ENCODE measurements at places on chromosomes 1 and 21. TPM values are rescaled to one million over a fixed set of nuclear protein-coding genes. Genes with fewer than 3 reads are reported as not detected.

The CLCNKA gene
- total RNA-seq: not detected

The OVAAL gene
- total RNA-seq: not detected

- no peak overlapping the region for H3K4me3 ChIP-seq
- H3K36me3 ChIP-seq: no peaks in the 10 kb centered on the region
- peaks cover 9% of the 10 kb centered on the region for H3K27me3 ChIP-seq
- H3K4me1 ChIP-seq: no peaks in the 10 kb centered on the region
These were observed 8.8 kb upstream of the FABP3 start for GRCh38 chr1:31381394-31382294.

DNA sequence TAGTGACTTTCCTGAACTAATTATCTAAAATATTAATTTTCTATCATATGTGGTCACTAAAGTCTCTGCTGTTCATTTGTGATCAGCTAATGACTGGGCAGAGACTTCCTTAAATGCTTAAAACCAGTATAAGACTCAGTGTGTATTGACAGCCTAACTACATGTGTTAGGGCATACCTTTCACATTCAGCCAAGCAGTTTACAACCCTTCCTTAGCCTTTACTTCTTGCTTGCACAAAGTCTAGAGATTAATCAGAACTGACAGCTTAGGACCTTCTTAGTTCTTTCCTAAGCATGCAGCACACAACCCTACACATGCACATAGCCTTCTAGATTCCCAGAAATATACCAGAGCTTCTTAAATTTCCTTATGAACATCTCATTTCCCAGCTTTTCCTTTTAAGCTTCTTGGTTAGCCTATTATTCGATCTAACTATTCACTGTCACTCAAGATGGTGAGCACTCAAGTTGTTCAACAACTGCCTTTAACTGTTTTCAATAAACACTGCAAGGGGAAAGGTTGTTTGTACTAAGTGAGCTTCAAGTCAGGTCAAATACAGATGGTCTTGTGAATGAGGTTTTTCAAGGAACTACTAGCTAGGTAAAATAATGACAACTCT lies 13.4 kb downstream of the EYA3 start:
- no peak overlapping the region for H3K27ac ChIP-seq
- no peak for DNase-seq
- no peaks in the 10 kb centered on the region for H3K27me3 ChIP-seq
- H3K4me1 ChIP-seq: peaks cover 13% of the 10 kb centered on the region
- H3K4me3 ChIP-seq: no peak overlapping the region

DNA sequence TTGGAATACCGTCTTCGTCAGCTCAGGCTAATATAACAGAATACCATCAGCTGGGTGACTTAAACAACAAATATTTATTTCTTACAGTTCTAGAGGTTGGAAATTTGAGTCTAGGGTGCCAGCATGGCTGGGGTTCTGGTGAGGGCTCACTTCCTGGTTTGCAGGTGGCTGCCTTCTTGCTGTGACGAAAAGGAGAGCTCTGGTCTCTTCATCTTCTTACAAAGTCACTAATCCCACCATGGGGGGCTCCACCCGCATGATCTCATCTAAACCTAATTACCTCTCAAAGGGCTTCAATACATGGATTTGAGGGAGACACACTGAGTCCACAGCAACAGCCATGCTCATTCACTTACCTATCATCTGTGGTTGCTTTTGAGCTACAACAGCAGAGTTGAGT lies 78.3 kb downstream of the PSMG1 start:
- no peak for DNase-seq
- H3K4me3 ChIP-seq: no peak overlapping the region
- peaks cover 4% of the 10 kb centered on the region for H3K4me1 ChIP-seq
- H3K27ac ChIP-seq: peak overlapping the region; percentile 60
- H3K36me3 ChIP-seq: no peaks in the 10 kb centered on the region

The SLC5A9 gene
- 4.7 TPM for total RNA-seq

DNA sequence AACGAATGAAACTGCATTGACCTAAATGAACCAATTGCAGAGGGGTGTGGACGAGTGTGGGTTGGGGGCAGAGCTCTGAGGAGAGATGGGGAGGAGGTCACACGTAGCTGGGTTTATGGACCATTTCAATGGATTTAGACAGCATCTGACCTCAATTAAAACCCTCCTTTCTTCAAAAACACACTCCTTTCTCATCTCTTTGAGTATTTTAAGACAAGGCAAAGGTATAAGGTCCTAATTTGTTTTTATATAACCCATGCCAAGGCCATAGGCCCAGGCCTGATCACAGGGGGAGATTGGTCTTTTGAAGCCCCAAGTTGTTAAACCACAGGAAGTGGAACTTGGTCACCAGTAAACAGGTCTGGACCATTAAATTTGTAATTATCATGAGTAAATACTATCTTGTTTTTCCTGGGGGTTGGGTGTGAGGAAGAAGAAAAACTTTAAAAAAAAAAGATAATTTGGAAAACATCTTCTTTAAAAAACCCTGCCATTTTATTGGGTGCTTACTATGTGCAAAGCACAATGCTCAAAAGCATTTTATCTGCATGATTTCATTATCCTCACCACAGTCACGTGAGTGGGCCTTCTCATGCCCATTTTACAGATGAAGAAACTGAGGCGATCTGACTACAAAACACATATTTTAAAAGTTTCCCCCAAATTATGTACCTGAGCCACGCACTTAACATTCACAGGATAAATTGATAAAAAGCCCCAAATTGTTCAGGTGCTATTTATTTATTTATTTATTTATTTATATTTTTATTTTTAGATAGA lies 8.9 kb upstream of the INAVA start:
- no peak for DNase-seq
- no peak overlapping the region for H3K4me3 ChIP-seq
- peaks cover 13% of the 10 kb centered on the region for H3K27me3 ChIP-seq
- no peaks in the 10 kb centered on the region for H3K36me3 ChIP-seq
- peaks cover 9% of the 10 kb centered on the region for H3K4me1 ChIP-seq

- no peaks in the 10 kb centered on the region for H3K36me3 ChIP-seq
- H3K27me3 ChIP-seq: no peaks in the 10 kb centered on the region
- H3K4me3 ChIP-seq: no peak overlapping the region
- no peaks in the 10 kb centered on the region for H3K4me1 ChIP-seq
These were observed 89.5 kb downstream of the CCDC30 start for GRCh38 chr1:42552636-42553035.

GRCh38 chr1:167064621-167065020 lies 25.6 kb downstream of the GPA33 start:
- H3K27ac ChIP-seq: no peak overlapping the region
- H3K36me3 ChIP-seq: no peaks in the 10 kb centered on the region
- H3K27me3 ChIP-seq: peaks cover 7% of the 10 kb centered on the region
- H3K4me1 ChIP-seq: no peaks in the 10 kb centered on the region

The CD2 gene
- 11.4 TPM for total RNA-seq

The EXO1 gene
- total RNA-seq: 0.32 TPM

- DNase-seq: no peak
- peaks cover 36% of the 10 kb centered on the region for H3K4me1 ChIP-seq
- H3K4me3 ChIP-seq: peak overlapping the region; percentile 85
- H3K36me3 ChIP-seq: peaks cover 36% of the 10 kb centered on the region
- no peaks in the 10 kb centered on the region for H3K27me3 ChIP-seq
- peak overlapping the region; percentile 99 for H3K27ac ChIP-seq
These were observed 4.5 kb downstream of the IRF2BP2 start for GRCh38 chr1:234605399-234605982.

DNA sequence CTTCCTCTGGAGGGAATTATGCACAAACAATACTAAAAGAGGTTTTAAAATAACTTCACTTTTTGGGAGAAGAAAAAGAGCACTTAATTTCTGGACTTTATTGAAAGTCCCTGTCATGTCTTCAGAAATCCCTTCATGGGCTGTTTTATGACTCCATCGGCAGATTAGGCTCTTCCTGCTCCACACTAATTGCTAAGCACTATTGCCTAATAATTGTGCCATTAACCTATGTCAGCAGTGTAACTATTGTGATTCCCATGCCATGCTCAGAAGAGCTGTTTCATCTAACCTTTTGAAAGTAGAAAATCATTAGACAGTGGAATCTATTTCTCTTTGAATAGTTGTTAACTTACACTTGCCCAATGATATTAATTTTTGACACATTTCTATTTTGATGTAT lies 489.3 kb upstream of the RUNX1 start:
- H3K27me3 ChIP-seq: no peaks in the 10 kb centered on the region
- no peak overlapping the region for H3K27ac ChIP-seq
- no peak overlapping the region for H3K4me3 ChIP-seq
- DNase-seq: no peak
- H3K4me1 ChIP-seq: no peaks in the 10 kb centered on the region
- no peaks in the 10 kb centered on the region for H3K36me3 ChIP-seq
